Stimulated activated CD8-positive, alpha-beta memory T cell treated with anti-CD3 and anti-CD28 coated beads, Interleukin-7, amount 100 ng/mL, for 4 hours (primary cell): ENCODE measurements at places on chromosomes 4 and X.
A peak's percentile ranks its signal among the peaks of the same experiment; 100 is the strongest.

DNA sequence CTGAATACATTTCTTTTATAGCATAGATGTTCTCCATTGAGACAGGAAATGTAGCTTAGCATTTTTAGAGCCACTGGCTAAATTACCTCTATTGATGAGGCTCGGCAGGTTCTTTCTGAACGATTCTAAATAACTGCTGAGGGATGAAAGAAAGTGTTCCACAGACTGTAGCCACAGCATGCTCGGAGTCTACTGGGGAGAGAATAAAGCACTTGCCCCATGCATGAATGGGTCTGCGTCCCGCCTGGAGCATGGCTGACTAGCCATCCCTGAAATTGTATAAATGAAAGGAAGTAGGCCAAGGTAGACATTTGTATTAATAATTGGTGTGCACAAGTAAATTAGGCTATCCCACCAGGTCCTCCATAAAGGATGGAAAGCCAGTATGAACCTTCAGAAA is 269.8 kb downstream of the COL25A1 start:
- no peak for DNase-seq

- DNase-seq, result no peak
Observed at GRCh38 chrX:38627683-38628082, 66.3 kb downstream of the TSPAN7 start.

DNA sequence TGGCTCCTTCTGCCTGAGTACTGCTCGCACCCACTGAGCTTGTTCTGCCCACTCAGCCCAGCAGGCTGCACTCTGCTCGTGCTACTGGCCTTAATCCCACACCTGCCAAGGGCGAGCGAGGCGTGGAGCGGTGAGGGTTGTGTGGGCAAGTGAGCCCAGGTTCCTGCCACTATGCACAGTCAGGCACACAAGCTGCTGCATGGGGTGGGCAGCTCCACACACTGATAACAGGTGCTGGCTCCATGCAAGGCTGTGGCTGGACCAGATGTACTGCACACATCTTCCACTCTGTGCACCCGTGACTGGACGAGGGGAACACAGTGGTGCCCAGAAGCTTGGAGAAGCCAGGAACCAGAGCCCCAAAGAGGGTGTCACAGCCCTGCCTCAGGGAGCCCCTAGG is 184.3 kb upstream of the NUDT6 start:
- no peak for DNase-seq

GRCh38 chr4:18859468-18859867 is 837.9 kb upstream of the LCORL start:
- no peak for DNase-seq

GRCh38 chr4:113452868-113453620 is 308.5 kb downstream of the CAMK2D start:
- no peak for DNase-seq

DNA sequence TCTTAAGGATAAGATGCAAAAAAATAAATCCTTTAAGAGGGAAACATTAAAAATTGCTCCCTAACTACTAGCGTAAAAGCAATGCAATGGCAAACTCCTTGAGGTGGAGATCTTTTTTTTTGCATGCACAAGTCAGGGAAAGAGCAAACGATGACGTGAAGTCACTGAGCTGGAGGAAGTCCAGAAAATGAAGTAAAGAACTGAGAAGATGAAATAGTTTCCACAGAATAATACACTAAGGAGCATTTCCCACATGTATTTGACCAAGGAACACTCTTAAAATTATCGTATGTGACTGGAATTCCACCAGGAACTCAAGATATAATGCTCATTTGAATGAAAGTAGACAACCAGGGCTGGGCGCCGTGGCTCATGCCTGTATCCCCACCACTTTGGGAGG is 21.0 kb upstream of the DOCK11 start:
- no peak for DNase-seq

GRCh38 chr4:189769131-189769530 is 171.5 kb upstream of the FRG1 start:
- no peak for DNase-seq

DNA sequence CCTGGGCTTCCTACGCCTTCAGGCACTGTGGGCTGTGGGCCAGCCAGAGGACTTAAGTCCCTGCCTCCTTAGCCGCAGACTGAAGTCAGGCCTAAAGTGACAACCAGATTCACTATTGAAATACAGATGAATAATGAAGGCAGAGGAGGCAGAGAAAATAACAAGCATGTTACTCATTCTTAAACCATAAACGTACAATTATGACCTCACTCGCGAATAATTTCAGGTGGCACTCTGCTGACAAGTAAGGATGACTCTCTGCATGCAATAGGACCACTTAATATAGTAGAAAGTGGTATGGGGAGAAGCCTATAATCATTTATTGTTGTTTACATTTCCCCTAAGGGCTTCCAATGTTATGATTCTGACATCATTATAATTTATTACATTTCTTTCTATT is 409.2 kb upstream of the FGF13 start:
- no peak for DNase-seq

GRCh38 chrX:136200466-136200865 is 50.7 kb downstream of the MAP7D3 start:
- no peak for DNase-seq

- DNase-seq, result no peak
Observed at GRCh38 chr4:53991821-53992220, 72.6 kb downstream of the CHIC2 start.

- no peak for DNase-seq
Observed at GRCh38 chr4:181950372-181951127, 292.7 kb upstream of the TENM3 start.

DNA sequence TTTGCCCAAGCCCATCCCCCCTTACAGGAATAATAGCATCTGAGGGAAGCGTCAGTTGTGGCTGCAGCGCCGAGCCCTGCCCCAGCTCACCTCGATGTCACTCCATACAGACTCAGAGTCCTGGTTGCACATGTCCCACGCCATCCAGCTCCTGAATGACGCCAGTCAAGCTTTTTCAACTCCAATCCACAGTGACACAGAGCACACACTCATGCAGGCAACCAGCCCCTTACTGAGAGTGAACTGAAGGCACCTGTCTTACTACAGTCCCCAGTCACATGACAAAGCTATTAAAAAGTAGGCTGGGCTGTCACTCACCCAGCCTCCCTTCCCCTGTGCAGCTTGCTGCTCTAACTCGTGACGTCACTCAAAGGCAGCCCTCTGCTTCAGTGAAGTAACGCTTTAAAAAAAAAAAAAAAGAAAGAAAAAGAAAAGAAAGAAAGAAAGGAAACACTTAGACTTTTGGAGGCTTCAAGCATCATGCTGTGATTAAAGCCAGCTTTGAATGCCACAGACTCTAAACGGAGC is at the start of gene PPARGC1A:
PPARGC1A (minus strand) TSS at position 234 of the 528 bp plus-strand sequence; CDS start at position 144, 90 bp downstream.
- DNase-seq, result no peak

GRCh38 chr4:142519342-142519741 is 326.8 kb downstream of the INPP4B start:
- no peak for DNase-seq

DNA sequence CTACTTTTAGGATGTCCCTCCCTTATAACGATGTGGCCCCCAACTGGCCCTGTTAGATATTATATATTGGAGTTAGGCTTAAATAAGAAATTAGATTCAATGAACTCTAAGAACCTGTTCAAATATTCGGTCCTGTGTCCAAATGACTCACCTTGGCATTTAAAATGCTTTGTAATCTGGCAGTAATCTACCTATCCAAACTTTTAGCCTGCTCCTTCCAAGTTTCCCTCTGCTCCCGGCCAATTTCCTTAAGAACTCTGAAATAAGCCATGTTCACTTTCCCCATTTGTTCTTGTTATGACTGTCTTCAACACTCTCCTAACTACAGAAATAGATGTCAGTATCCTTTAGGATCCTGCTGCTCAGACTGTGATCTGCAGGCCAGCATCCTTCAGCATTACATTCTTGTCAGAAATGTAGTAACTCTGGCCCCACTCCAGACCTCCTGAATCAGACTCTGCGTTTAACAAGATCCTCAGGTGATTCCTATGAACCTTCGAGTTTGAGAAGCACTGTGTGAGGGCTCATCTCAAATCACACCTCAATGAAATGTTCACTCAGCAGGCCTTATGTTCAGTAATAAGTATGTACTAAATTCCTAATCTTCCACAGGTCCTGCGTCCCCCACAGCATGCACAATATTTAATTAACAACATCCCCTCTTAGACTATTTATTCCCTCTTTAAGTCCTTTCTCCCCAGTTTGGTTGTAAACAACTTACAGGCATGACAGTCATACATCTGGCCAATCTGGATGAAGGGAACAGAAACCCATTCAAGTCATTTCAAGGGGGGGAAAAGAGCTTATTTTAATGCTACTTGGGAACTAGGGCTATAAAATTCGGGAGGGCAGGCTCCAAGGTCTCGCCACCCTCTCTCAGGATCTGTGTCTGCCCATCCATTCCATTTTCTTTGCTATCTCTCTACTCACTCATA is 3.0 kb downstream of the ATP8A1 start:
- no peak for DNase-seq

DNA sequence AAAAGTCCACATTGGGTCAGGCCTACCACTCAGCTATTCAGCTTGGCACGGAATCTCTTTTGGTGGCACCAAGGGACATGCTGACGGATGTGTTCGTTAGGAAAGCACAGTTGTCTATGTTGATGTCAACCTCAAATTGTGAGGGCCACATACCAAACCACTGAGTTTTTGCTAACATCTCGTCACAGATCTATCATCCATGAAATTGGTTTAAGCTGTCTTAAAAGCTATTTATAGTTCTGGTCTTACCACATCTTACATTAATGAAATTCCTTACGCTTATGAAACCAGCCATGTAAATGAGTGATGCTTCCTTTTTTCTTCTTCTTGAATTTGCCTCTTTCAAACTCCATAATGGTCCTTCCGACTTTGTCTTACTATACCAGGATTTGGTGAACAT is 101.5 kb downstream of the MGST2 start:
- DNase-seq, result no peak

DNA sequence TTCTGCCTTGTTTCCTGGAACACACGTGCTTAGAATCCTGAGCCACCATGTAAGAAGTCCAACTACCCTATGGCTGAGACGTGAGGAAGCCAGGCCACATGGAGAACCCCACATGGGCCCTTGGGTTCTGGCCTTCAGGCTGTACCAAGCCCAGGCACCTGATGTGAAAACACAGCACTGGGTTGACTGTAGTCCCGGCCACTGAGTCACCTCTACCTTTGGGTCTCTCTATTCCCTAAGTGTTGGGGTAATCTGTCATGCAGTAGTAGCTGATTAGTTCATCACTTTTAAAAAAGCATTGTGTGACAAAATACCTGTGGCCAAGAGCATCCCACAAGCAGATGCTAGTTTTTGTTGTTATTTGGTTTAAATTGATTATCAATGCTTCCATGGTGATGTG is 24.3 kb downstream of the CFAP97 start:
- DNase-seq, result no peak

DNA sequence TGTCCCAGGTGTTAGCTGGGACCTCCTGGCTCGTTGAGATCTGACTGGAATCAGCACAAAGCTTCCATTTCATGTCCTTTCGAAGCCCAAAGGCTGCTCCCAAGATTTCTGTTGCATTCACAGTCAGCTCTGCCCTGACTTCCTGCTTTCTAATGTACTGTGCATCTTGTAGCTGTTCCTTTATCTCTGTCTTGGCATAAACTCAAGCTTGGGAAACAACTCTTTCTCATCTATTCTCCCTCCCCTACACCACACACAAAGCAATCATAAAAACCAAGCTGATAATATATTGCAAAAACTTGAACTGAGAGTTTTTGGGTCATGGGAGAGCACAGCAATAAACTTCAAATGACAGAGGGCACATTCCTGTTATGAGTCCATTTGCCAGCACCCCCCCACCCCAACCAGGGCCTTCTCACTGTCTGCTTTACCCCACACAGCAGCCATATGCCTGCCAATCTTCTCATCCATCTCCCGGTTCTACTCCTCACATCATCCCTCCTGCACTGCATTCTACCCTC is 76.3 kb downstream of the SYNPO2 start:
- DNase-seq, result no peak

DNA sequence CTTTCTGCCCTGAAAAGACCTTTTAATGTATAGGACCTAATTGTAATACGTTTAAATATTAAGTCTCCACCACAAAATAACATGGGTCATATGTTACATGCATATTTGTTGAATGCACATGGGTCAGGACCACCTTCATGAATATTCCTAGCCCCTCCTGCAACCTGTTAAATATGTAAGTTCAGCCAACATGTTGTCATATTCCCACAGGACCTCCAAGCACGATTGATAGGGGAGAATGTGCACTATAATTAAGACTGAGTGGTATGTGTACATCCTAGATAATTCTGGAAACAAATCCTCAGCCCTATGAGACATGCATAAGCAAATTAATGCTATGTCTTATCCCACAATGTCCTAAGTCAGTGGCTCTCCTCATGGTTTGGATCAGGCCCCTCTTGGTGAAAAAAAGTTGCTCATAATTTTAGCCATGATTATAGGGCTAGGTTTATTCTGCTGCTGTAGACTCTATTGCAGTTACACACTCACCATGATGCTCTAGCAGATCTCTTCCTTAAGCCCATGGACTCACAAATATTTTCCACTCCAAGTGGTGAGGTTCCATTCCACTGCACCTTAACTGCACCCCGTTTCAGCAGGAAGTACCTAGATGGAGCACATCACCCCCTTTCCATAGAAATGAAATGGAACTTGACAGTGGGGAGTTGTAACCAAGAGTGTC is 10.2 kb downstream of the TIGD2 start:
- DNase-seq, result no peak

GRCh38 chr4:86032476-86033022 is 327.3 kb downstream of the MAPK10 start:
- DNase-seq, result no peak

DNA sequence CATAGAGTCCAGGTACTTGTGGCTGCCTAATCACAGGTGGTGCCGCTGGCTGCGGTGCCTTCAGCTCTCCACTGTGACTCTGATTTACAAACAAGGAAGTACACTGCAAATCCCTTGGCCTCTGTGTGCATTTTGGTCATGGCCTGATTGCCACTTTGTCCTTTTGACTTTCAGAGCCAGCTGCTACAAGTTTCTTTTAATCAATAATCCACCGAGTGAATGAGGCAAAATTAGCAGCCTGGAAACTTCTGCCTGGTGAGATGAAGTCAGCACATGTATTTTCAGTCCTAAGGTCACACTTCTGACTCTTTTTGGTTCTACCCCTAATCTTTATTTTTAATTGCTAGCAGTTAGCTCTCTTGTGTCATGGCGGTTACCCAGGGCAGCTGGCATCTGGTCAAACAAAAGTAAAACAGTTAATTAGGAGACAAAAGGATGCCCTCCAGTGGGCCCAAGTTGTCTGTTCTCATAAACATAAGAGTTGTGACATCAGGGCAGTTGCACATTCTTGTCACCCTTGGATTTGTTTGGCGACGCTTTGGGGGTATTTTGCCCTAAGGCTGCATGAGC is 62.3 kb upstream of the LNX1 start:
- DNase-seq, result no peak

DNA sequence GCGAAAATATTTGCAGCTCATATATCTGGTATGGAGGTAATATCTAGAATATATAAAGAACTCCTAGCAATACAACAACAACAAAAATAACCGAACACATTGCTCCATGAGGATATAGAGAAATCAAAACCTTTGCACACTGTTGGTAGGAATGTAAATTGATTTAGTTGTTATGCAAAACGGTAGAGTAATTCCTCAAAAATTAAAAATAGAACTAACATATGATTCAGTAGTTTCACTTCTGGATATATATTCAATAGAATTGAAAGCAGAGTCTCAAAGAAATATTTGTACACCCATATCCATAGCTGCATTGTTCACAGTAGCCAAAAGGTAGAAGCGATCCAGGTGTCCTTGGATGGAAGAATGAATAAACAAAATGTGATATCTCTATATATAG is 203.0 kb upstream of the CNKSR2 start:
- DNase-seq, result no peak

GRCh38 chr4:15963001-15963451 is at the start of gene FGFBP2:
FGFBP2 (minus strand) TSS chr4:15963175; CDS start chr4:15963129, 46 bp downstream.
- peak; percentile 46 for DNase-seq

GRCh38 chrX:20212486-20213089 is 54.1 kb downstream of the RPS6KA3 start:
- no peak for DNase-seq
